ENCODE measurements at places on chromosomes 6 and 20.

GRCh38 chr6:18153311-18153703, 1.6 kb downstream of the TPMT start:
- DNase-seq, result no peak

DNA sequence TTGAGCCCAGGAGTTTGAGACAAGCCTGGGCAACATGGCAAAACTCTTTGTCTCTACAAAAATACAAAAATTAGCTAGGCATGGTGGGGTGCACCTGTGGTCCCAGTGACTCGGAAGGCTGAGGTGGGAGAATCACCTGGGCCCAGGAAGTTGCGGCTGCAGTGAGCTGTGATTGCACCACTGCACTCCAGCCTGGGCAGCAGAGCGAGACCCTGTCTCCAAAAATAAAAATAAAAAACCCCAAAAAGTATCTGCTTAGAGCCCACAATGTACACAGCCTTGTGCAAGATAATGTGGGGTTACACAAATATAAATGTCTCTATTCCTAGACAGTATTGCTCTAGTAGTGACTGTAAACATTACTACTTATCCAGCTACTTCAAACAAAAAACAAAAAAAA, 5.9 kb downstream of the ESF1 start:
- no peak for DNase-seq

GRCh38 chr6:24908650-24909035, 27.1 kb downstream of the RIPOR2 start:
- DNase-seq, result no peak

DNA sequence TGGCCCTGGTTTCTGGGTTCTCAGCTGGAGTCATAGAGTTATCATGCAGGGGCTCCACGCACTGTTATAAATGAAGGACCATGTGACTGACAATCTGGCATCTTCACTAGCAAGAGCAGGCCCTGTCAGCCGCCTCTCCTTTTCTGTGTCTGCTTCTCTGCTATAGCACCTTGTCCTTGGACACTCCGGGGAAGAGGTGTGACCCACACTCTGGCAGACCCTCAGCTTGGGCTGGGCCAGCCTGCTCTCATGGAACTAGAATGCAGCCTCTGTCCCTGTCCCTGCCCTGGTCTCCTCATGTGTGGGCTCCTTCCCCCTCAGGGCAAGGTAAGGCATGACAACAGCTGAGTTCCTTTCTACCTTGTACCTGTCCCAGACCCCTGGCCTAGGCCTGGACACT, 10.9 kb upstream of the FANCE start:
- no peak for DNase-seq

GRCh38 chr6:116301104-116301503, 21.4 kb upstream of the TSPYL1 start:
- no peak for DNase-seq

DNA sequence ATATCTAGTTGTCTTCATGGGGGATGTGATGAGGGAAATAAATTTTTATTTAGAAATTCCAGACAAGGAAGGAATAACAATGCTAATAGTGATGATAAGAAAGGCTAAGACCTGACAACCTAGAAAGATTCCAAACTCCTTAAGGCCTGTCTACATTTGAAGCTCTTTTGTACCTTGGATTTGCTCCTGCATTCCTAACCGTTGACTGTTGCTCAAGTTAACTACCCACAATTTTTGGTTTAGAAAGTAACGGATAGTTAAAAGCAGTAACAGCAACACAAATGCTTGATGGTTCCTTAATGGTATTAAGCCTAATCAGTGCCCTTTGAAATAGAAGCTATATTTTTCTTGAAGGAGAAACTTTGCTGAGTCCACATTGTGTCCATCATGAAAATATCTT, 52.9 kb downstream of the TRMT11 start:
- no peak for DNase-seq

DNA sequence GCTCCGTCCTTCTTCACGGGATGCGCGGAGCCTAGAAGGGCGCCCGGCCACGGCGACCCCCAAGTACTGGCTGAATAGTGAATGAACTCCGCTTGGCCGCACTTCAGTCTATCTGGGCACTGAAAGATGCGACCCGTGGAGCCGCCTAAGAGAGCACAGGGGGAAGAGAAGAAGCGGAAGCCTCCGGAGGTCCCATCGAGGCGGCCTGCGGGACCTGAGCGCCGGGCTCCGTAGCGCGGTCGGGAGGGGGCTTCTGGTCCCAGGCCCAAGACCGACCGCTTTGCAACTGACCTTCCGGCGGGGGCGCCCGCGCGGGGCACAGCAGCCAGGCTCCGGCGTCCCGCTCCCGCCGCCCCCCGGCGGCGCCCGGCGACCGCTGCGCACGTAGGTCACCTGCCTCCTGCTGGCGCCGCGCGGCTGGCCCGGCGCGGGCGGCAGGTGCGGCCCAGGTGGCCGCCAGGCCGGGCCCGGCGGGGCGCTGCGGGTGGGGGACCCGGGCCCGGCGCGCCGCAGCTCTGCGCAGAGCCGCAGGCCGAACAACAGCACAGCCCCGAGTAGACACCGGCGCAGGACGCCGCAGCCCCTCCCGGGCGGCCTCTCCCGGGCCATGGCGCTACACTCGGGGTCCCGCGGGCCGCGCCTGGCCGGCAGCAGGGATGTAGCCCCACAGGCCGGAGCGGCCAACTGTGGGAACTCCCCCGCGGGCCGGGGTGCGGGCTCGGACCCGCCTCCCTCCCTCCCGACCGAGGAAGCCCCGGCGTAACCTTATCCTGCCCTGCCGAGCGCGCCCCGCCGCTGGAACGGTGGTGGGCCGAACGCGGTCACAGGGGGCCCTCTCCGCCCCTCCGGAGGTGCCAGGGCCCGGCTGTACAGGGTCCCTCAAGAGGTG, at the start of gene METTL24:
Gene METTL24, minus strand, starts transcription at position 686 of the 889 bp plus-strand sequence. Its CDS starts 77 bp downstream, at position 609.
- DNase-seq, result no peak

DNA sequence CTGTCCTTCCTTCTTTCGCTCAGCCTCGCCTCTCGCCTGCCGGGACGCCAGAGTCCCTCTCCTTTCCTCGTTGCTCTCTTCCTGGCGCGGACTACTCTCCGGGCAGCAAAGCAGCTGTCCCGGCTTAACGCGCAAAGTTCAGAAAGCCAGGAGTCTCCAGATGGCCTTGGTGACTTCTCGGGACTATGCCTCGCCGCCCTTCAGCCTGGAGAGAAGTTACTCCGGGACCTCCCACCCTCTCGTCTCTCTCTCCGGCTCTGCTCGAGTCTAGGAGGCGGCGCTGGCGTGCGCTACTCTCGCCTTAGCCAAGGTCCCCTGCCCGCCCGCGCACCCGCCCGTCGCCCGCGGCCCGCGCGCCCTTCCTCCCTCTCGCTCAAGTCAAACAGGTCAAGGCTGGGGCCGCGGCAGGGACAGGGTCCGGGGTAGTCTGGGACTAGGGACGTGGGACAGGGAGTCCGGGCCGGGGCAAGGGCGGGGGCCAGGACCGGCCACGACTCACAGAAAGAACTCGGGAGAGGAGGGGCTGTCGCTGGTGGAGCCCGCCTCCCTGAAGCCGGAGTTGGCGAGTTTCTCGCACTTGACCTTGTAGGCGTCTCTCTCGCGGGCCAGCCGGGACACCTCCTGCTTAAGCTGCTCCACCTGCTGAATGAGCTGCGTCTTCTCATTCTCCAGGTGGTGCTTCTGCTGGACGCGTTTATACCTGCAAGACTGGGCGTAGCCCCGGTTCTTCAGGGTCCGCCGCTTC, 1.5 kb downstream of the MAFB start:
- DNase-seq, result no peak

GRCh38 chr6:37309046-37309445, 44.7 kb upstream of the RNF8 start:
- no peak for DNase-seq

- no peak for DNase-seq
Observed at GRCh38 chr6:165931675-165932074, 236.0 kb downstream of the TBXT start.

GRCh38 chr6:35043381-35044130, 97.6 kb downstream of the TCP11 start:
- DNase-seq, result no peak

GRCh38 chr6:45507186-45507585, 129.5 kb upstream of the SUPT3H start:
- no peak for DNase-seq

DNA sequence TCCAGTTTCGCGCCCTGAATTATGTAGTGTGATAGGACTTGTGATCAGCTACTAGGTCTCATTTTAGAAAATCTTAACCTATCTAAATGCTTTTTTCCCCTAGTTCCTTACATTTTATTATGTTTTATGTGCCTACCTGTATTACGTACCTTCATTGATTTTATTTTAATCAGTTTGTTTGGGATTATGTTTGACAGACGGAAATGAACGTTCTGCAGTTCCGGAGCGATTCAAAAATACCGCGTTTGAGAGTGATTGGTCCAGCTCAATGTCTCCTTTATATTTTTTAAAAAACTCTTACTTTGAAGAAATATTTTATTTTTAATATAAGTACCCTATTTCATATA, 114.3 kb upstream of the BTN3A2 start:
- no peak for DNase-seq

GRCh38 chr6:32954986-32955802, 2.3 kb upstream of the HLA-DMA start:
- no peak for DNase-seq

- no peak for DNase-seq
Observed at GRCh38 chr20:50559149-50559548, 49.0 kb downstream of the PTPN1 start.

DNA sequence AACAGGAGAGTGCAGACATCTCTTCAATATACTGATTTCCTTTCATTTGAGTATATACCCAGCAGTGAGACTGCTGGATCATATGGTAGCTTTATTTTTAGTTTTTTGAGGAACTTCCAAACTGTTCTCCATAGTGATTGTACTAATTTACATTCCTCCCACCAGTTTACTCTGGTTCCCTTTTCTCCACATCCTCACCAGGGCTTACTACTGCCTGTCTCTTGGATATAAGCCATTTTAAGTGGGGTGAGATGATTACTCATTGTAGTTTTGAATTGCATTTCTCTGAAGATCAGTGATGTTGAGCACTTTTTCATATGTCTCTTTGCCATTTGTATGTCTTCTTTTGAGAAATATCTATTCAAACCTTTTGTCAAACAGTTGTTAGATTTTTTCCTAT, 64.9 kb upstream of the HMGCLL1 start:
- DNase-seq, result no peak

DNA sequence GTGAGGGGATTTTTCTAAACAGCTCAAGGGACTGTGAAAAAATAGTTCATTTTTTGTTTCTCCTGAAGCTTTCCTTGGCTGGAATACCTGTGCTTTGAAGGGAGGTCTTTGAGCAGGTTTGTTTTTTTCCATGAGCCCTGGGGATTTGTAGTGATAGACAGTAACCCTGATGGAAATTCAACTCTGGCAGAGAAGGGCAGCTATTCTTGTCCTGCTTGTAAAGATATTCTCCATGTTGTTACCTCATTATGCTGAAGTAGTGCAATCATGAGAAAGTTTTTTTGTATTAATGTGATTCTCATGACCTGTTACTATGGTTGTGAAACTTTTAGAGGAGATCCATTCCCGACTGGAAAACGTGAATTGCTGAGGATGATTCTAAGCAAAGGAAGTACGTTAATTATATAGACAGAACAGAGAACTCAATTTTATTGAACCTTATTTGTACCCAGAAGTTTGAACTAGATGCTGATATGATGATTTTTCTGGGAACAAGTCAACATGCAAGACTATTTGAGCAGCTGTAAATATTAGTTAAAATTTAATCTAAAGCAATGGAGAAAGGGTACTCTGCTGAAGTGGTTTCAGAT, 12.5 kb downstream of the UTRN start:
- no peak for DNase-seq

- DNase-seq, result no peak
Observed at GRCh38 chr6:28682542-28682941, 156.9 kb downstream of the GPX5 start.

DNA sequence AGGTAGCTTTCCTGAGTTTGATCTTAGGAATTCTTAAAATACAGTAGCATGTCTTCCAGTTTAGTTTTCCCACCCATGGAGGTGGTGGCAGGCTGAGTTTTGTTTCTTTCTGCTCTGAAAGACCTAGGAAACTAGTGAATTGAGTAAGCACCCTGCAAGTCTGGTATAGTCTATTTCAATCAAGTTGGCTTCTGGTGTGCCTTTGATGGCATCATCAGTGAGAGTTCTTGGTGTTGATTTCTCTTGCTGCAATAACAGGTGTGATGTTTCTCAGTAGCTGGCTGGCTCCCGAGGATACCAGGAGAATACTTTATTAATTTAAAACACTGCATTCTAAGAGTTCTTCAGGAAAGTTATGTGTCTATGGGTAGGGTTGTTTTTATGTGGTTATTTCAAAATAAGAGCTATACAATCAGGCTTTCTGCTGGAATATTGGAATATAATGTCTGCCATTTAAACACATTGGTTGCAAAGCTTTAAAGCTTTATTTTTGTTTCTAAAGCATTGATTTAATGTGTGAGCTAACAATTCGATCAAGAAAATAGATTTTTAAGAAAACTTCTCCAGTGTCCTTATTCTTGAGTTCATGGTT, 19.0 kb downstream of the VAPB start:
- no peak for DNase-seq

- DNase-seq, result no peak
Observed at GRCh38 chr6:161396539-161396938, 122.7 kb upstream of the AGPAT4 start.

GRCh38 chr6:30151580-30151979, 9.4 kb downstream of the TRIM10 start:
- DNase-seq, result no peak

DNA sequence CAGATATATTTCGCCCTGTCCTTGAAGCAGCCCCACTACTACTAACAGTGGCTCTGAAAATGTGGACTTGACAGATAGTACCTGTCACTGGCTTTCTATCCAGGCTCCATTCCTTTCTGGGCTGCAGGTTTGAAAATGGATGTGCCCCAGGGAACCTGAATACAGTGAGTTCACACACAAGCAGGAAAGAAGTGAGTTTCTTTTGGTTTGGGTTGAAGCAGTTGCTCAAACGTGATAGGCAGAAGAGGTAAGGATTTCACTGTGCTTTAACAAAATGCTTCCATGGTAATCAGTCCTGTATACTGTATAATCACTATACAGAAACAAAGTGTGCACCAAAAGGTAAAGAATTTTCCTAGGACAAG, 382.9 kb downstream of the PRKN start:
- no peak for DNase-seq

GRCh38 chr6:137105375-137105774, 60.6 kb upstream of the IL20RA start:
- DNase-seq, result no peak

DNA sequence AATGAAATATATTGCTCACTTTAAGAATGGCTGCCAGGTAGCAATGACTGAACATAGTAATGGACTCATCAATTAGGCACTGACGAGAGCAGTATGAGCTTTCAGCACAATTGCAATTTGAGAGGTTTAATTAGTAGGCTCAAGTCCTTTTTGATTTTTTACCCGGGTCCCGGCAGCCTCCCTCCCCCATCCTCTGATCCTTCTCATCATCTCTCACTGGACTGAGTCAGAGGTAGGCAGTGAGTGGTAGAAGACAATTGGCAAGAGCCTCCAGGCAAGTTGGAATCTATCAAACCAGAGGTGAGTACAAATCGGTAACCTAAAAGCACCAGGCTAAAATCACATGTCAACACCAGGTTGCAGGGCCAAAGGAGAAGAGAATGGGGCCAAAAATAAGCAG, 107.9 kb downstream of the DCDC2 start:
- no peak for DNase-seq

DNA sequence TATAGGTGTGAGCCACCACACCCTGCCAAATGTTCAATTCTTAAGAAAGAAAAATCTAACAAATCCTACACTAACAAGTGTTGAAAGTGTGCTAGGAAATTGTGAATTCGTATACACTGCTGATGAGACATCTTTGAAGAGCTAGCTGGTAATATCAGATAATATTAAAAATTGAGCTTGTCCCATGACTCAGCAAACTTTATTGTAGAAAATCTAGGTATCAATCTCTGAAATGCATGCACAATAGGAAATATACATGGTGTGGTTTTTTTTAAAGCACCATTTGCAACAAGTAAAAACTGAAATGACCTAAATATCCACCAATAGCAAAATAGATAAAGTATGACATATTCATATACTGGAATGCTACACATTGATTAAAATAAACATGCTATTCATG, 110.1 kb upstream of the NXT1 start:
- no peak for DNase-seq
